ENCODE measurements at places on chromosomes 7 and 10.
A peak's percentile ranks its signal among the peaks of the same experiment; 100 is the strongest.

- DNase-seq, result no peak
Measured at GRCh38 chr7:74581916-74582440, 75.5 kb upstream of the GTF2I start.

GRCh38 chr7:30658479-30659074, 23.7 kb downstream of the CRHR2 start:
- DNase-seq, result no peak

GRCh38 chr7:8998762-8999161, 565.4 kb downstream of the NXPH1 start:
- no peak for DNase-seq

DNA sequence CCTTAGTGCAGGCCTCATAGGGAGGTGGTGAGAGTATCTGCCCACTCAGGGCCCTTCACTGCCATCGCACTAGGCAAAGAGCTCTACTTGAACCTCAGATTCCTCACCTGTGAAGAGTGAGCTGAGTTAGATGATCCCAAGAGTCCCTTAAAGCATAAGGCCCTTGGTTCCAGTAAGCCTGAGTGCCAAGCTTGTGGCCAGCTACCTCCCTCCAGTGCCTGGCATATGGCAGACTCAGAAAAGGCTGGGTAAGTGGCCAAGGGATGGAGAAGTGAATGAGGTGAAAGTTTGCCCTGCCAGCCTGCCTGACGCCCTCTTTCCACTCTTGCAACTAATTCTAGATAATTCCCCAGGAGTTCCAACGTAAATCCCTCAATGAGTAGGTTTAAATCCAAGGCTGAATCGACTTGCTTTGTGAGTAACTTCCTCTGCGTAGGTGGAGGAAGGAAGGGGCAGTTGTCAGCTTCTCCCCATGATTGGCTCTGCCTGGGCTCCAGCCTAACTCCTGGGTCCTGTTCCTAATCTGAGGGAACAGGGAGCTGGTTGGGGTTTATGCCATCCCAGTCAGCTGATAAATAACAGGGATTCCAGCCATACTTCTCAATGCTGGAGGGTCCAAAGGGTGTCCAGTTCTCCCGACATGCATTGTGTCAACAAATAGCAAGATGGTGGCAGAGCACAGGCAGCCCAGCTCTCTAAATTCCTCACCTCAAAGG, 14.2 kb downstream of the DUSP5 start:
- peak; percentile 95 for DNase-seq

GRCh38 chr7:30391806-30392205, 86.8 kb downstream of the NOD1 start:
- no peak for DNase-seq

GRCh38 chr7:2198206-2198605, 34.5 kb downstream of the MAD1L1 start:
- DNase-seq, result no peak

GRCh38 chr7:32062150-32062549, 8.1 kb downstream of the PDE1C start:
- DNase-seq, result peak; percentile 22

- no peak for DNase-seq
Measured at GRCh38 chr7:138105221-138105620, 29.0 kb downstream of the AKR1D1 start.

- DNase-seq, result peak; percentile 98
Measured at GRCh38 chr10:29658984-29659965, 24.5 kb upstream of the SVIL start.

DNA sequence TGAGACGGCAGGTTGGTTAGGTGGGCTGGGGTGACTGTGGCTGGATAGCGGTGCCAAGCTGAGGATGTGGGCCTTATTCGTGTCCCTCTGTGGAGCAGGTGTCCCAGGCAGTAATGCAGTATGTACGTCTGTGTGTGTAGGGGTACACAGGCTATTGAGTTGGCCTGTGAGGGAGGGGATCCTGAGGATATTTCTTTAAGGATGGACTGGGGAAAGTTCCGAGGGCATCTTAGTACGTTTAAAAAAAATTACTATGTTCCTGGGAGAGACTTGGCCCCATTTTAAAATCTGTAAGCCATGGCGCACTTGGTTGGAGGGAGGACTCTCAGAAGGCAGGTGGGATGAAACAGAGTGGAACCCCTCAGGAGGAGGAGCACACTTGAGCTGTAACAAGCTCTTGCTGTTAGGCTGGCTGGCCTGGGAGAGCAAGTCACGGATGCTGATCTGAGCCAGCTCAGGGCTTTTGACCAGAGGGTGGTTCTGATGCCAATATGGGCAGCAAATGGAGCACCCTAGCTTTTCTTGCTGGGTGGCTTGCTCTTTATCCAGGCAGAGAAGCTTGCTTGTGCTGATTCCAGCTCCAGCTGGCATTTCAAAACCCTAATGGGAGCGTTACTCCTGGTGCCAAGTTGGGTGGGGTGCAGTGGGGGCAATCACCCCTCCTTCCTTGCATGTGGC, 765 bp downstream of the WBP1L start:
- peak; percentile 44 for DNase-seq

GRCh38 chr7:97078023-97078969, 39.2 kb upstream of the SDHAF3 start:
- no peak for DNase-seq

DNA sequence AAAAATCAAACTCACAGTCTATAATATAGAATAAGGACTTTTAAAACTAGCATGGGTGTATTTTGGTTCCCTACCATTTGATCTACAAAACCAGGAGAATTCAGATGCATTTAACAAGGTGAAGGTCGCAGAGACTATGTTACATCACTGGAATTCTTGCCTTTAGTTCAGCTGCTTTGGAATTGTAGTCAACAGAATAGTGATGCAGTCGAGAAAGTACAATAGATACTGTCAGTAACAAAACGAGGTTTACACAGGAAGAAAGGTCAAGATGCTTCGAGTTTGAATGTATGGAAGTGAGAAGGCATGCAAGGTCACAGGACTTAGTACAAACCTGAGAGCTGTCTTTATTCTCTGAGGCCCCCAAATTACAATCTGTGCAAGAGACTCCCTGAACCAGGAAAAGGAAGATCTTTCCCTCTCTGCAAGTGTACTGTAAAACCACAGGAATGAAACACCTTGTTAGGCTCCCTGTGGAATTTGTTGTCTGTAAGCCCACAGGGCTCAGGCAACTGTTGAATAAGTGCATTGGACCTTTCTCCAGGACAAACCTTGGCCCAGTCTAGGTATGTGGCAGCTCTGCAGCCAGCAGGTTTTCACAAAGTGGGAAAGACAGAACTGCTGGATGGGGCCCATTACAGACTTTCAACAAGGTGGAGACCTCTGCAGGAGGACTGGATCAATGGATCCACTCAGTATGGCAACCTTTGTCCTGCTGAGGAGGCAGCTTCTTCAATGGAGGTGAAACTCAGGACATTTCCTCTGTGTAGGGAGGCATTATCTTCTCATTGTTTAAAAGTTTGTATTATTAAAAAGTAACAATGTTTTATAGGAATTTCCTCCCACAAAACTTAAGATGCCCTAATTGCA, 101.1 kb upstream of the GSDME start:
- DNase-seq, result no peak

DNA sequence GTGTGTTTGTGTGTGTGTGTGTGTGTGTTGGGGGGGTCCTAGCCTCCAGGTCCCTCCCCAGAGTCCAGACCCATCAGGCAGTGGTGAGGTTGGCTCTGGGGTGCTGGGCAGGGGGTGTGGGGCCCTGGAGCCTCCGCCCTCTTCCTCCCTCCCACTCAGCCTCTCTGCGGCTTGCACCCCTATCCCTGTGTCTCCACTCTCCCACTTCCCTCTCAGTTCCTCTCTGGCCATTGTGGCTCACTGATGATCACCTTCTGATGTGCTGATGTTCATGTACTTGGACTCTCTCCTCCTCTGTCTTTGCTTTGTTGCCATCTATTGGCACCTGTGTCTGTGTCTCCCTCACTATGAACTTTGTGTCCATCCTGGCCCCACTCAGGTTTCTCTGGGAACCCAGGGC, 298.7 kb downstream of the ZEB1 start:
- DNase-seq, result no peak

- no peak for DNase-seq
Measured at GRCh38 chr10:5617521-5617920, 48.9 kb downstream of the ASB13 start.

- DNase-seq, result no peak
Measured at GRCh38 chr7:111043561-111043960, 47.4 kb upstream of the LRRN3 start.

DNA sequence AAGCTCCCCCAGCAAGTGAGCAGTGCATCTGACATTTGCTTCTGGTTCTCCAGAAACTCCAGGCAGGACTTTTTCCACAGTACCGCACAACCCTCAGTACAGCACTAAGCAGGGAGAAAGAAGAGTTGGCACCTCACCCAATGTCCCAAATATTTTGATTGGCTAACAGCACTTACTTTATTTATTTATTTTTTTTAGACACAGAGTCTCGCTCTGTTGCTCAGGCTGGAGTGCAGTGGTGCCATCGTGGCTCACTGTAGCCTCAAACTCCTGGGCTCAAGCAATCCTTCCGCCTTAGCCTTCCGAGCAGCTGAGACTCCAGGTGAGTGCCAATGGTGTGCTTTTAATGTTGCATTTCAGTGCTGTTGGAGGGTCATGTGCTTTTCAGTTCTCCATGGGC, 200.3 kb upstream of the ZMIZ1 start:
- no peak for DNase-seq

DNA sequence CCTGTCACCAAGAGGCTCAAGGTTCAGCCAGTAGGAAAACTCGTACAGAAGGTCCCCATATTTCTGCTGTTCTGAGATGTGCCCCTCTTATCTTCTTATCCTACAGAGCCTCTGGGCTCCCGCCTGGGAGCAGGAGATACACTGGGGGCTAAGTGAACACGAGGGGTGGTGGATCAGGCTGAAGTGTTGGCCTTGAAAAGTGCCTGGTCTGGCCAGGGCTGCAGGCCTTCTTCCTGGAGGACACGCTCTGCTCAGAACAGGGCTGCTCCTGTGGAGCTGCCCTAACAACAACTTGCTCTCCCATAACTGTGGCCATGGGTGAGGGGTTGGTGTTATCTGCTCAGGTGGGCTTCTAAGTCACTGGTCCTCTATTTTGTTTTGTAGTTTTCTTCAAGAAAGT, 33.7 kb downstream of the C10orf120 start:
- no peak for DNase-seq

- DNase-seq, result peak; percentile 84
Measured at GRCh38 chr7:140059273-140060242, 3.2 kb downstream of the PARP12 start.

GRCh38 chr10:64846700-64847099, 1325.5 kb downstream of the REEP3 start:
- no peak for DNase-seq

DNA sequence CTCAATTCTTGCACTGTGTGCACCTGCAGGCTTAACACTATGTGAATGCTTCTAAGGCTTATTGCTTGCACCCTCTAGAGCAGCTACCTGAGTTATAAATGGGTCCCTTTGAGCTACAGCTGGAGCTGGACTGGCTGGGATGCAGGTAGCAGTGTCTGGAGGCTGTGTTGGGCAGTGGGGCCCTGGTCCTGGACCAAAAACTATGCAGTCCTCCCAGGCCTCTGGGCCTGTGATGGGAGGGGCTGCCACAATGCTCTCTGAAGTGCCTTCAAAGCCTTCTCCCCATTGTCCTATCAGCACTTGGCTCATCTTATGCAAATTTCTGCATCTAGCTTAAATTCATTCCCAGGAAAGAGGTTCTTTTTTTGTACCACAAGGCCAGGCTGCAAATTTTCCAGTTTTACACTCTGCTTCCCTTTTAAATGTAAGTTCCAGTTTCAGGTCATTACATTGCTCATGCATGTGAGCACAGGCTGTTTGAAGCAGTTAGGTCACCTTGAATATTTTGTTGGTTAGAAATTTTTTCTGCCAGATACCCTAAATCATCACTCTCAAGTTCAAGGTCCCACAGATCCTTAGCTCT, 26.0 kb downstream of the KBTBD2 start:
- no peak for DNase-seq

GRCh38 chr7:137169282-137169698, 174.2 kb downstream of the PTN start:
- DNase-seq, result peak; percentile 74

DNA sequence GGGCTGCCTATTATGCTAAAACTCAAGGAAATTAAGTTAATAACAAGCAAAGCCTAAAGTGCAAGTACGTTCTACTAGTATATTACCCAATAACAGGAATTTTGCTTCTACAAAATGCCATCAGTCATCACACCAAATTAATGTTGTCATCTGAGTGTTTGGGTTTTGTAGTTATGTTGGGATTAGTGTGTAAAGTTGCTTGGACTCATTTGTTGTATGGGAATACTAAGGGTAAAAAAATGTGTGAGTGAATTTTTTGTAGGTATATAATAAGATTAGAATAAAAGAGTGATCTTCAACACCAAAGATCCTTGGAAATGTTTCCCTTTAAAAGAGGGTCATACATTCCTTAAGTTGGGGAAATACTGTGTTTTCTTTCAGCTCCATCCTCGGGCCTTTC, 38.6 kb downstream of the NRP1 start:
- DNase-seq, result no peak

DNA sequence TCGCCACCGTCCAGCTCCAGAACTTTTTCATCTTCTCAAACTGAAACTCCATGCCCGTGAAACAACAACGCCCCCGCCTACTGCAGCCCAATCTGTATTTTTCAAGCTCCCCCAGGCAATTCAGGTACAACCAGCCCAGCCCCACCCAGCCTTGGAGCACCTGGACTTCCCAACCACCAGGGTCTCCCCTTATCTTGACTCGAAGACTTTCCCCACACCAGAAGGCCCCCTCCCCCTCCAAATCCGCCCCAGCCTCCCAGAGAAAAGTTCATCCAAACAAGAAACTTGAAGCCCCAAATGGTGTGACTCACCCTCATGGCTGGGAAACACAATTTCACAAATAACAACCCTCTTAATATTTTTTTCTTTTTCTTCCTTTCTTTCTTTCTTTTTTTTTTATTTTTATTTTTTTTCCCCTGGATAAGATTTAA, 10.6 kb downstream of the ZCCHC24 start:
- no peak for DNase-seq

All from RKO (cell line).